Neural crest cell (in vitro differentiated cells): ENCODE measurements at places on chromosomes 3 and 15.

DNA sequence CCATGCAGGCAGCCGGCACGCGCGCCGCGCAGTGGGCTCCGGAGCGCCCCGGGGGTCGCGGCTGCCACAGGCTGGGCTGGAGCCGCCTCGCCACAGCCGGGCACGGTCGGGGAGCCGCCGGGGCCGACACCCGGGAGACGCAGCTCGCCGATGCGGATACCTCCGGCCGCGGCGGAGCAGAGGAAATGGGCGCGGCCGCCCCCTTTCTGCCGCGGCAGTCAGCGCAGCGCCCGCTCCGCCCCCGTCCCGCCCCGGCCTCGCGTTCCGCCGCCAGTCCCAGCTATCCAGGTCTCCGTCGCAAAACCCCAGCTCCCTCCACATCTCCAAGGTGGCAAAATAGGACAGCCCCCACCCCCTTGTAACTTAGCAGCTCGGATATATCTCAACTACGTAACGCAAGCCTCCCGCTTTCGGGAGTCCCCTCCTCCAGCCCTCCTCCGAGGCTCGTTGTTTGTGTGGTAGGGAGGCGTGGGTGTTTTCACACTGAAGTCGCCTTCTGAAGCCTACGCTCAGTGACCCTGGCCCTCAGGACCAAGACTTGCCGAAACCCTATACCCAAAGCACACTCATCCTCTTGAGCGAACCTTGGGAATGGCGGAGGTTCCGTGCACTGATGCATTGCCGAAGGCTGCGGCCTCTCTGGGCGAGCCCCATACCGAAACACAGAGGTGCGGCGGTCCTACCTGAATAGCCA lies at the start of gene SH3BP5:
TSS of gene SH3BP5 (minus strand) at position 182 of the 694 bp plus-strand sequence. CDS start at position 4, 178 bp downstream.
- DNase-seq, result peak; percentile 60

- no peak for DNase-seq
Measured at GRCh38 chr3:111299192-111299615, 227.6 kb downstream of the NECTIN3 start.

DNA sequence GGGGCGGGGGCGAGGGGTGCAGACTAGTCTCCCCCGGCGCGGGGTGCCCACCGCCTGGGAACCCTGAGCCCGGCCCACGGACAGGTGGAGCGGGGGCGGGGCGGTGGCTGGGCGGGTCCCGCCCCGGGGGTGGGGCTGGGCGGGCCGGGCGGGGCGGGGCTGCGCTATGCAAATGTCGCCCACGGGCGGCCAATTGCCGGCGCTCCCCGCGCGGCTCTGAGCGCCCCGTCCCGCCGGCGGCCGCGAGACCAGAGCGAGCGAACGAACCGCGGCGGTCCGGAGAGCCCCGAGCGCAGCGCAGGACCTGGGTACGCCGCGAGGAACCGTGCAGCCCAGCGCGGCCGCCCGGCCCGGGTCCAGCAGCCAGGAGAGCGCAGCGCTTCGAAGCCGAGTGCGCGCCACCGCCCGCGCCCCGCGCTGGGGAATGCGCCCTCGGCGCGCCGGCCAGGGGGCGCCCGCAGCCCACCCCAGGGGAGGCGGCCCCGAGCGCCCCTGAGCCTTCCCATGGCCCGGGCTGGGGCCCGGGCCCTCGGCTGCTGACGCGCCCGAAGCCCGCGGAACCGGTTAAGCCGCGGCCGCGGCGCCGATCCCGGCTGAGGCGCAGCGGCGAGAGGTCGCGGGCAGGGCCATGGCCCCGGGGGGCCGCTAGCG lies at the start of gene SEMA3F:
TSS of gene SEMA3F (plus strand) at position 485 of the 651 bp plus-strand sequence. CDS start 4,299 bp downstream, outside the sequence.
- DNase-seq, result peak; percentile 37

- no peak for DNase-seq
Measured at GRCh38 chr15:100291106-100291505, 50.7 kb downstream of the ADAMTS17 start.

DNA sequence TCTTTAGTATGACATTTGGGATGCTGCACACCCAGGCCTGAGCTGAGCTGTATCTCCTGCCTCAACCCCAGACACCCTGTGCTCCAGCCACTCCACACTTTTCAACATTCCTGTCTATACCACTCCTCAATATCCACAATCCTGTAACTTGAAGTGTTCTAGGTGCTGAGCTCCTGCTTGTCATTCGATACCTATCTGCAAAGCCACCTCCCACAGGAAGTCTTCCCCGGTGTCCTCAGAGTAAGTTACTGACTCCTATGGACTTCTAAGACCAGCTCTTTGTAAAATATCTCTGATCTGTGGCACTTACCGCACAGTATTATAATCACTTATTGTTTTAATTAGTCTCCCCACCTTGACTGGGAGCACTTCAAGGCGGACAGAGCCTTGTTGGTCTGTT lies 1.2 kb upstream of the CAV3 start:
- DNase-seq, result no peak

- DNase-seq, result peak; percentile 85
Measured at GRCh38 chr3:51706788-51707731, at the start of gene GRM2. Gene GRM2, plus strand, starts transcription at chr3:51707068. Its CDS starts 1,916 bp downstream, at chr3:51708984.

DNA sequence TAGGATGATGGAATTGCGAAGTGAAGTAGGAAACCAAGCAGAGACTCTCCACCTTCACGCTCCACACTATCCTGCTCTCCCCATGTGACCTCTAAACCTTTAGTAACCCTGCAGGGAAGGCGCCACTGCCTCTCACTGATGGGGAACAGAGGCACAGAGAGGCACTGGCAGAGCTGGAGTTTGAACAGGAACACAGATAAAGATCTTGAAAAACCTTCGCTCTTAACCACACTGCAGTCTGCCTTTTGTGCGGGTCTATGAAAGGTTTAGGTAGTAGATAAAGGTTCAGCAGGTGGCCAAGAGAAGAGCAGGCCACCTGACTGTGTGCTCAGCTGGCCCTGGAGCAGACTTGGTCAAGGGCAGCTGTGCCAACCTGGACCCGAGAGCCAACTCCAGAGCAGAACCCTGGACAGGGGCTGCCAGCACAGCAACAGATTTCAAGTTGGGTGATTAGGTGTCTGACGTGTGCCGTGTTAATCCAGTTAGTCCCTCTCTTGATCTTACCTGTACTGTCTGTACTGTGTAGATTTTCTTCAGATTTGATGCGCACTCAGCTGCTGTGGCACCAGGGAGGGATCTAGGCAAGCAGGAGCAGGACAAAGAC lies 15.2 kb downstream of the EIF4E3 start:
- DNase-seq, result no peak

GRCh38 chr3:47365213-47366153 lies 15.3 kb upstream of the PTPN23 start:
- DNase-seq, result no peak

DNA sequence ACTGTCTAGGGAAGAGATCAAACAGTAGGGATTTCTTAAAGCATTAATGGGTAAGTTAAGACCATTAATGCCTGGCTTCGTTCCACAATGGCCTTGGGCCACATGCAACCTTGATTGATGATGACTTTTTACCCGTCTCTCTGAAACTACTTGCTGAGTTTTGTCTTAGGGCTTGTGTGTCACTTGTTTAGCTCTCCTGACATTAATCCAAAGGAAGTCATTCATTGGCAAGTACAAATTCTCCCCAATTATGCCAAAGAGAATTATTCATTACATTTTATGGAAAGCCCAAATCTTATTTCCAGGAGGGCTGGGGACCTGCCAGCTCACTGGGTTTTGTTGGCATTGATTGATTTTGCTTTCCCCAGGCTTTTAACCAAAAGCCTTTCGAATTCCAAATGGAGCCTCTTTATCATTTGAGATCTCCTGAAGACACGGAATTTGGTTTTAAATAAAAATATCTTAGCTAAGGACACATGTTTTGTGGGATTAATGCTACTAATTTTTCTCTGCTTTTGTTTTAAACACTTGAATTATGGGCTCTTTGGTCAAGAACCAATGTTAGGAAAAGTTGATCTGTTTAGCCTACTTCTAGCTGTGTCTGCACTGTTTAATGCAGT lies 40.7 kb downstream of the SERPINI1 start:
- no peak for DNase-seq
